NCI-H1930 (cell line): ENCODE measurements at places on chromosomes 6 and 20.

GRCh38 chr20:44183282-44183681 is 3.7 kb downstream of the JPH2 start:
- no peak for DNase-seq

DNA sequence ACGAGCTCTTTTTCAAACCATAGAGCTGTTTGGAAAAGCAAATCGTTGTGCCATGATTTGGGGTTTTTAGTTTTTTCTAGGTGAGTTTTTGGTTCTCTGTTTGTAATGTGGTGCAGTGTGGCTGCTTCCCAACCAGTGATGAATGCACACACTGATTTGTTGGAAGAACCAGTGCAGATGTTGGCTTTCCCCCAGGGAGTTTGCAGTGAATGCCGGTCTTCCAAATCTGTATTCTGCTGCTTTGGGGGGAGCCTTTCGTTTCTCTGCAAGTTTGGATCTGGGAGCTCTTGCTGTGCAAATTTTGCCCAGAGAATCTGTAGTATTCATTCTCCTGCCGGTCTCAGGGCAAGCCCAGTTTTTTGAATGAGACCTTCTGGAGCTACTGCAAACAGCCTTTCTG is 14.5 kb downstream of the HECA start:
- no peak for DNase-seq

DNA sequence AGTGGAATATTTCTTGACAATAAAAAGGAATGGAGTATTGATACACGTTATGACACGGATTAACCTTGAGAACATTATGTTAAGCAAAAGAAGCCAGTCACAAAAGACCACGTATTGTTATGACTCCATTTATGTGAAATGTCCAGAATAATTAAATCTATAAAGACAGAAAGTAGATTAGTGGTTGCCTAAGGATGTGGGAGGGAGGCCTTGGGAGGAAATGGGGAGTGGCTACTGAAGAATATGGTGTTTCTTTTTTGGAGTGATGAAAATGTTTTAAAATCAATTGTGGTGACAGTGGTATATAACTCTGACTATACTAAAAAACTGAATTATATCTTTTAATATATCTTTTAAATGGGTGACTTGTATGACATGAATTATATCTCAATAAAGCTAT is 30.1 kb downstream of the TRPC4AP start:
- no peak for DNase-seq

DNA sequence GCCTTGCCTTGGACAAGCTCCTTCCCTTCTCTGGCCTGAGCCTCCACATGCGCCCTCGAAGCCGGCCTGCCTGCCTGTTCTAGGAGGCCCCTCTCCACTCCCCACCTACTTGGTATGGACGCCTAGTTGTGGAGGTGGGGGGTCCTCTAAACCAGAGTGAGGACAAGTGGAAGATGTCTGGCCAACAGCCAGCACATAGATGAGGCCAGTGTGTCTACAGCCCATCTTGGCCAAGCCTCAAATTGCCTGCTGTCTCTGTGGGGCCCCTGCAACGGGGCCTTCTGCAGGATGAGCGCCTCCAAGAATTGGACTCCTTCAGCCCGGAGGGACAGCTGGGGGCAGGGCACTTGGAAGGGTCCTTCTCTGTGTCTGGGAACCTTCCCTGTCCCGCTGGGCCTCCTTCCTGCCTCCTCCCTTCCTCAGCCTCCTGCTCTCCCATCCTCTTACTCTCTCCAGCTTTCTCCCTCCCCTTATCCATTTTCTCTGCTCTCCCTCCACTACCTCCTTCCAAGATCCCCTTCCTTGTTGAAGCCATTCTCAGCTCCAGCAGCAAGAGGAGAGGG is 1.6 kb downstream of the MDFI start:
- DNase-seq: no peak

- no peak for DNase-seq
Measured at GRCh38 chr20:49115564-49115963, 69.5 kb downstream of the CSE1L start.

- DNase-seq: no peak
Measured at GRCh38 chr6:79574174-79574573, 36.9 kb upstream of the LCA5 start.

GRCh38 chr6:75283907-75284631 is 523 bp downstream of the TMEM30A start:
- DNase-seq: no peak

DNA sequence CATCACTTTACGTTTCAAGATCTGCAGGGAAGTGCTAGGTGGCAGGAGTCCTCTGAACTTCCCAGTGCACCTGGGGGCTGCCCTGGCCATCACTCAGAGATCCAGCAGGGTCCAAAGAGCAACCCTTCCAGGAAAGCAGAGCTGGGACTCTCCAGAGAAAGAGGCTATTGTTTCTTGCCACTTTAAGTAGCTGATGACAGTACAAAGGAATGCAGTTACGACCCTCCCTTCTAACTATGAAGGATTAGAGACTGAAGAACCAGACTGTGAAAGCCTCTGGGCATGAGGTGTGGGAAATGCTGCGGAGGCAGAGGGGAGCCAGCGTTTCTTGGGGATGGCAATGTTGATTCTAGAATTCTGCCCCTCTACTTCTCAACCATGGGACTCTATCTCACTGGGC is 189.1 kb upstream of the SUPT3H start:
- no peak for DNase-seq

- no peak for DNase-seq
Measured at GRCh38 chr6:53845280-53846195, 50.7 kb downstream of the LRRC1 start.

DNA sequence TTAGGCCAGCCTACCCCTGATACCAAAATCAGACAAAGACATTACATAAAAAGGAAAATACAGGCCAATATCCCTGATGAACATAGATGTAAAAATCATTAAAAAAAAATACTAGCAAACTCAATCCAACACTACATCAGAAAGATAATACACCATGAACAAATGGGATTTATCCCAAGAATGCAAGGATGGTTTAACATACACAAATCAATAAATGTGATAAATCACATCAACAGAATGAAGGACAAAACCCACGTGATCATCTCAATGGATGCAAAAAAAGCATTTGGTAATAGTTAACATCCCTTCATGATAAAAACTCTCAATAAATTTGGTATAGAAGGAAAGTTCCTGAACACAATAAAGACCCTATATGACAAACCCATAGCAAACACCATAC is 63.8 kb downstream of the SLC22A2 start:
- DNase-seq: no peak

- DNase-seq: no peak
Measured at GRCh38 chr20:59316911-59317731, 16.7 kb downstream of the EDN3 start.

GRCh38 chr20:22093122-22093521 is 387.7 kb downstream of the PAX1 start:
- no peak for DNase-seq

DNA sequence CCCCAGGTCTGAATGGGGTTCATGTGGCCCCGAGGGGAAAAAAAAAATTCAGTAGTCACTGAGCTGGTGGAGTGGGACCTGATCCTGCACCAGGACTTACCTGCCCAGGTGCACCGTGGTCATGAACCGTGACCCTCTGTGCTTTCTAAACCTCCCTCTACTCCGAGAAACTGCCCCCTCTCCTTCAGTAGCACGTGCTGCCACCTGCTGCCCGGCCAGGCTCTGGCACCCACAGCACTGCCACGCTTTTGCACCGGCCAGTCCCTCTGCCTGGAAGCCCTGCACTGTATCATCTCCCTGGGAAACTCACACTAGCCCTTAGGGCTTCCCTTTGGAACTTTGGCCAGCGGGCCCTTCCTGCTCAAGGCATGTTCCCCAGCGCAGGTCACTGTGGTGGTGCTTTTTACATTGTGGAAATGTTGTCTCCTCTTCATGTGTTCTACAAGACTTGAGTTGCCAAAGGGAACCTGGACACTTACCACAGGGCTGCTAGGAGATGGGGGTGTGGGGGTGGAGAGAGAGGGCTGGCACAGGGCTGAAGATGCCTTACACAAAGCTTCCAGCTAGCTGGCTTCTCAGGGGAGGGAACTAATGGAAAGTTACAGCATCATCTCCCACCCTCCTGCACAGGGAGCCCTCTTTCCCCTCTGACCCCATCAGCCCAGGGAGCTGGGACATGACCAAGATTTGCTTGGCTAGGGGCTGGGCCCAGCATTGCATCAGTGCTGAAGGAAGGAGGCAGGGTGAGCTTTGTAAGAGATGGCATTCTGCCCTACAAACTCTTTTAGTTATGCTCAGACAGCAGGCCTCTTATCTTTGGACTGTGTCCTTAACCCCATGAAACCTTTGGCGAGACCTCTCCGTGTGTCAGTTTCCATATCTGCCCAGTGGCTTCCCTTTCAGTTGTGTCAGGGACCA is 2.5 kb upstream of the PTPRT start:
- DNase-seq: peak; percentile 19

DNA sequence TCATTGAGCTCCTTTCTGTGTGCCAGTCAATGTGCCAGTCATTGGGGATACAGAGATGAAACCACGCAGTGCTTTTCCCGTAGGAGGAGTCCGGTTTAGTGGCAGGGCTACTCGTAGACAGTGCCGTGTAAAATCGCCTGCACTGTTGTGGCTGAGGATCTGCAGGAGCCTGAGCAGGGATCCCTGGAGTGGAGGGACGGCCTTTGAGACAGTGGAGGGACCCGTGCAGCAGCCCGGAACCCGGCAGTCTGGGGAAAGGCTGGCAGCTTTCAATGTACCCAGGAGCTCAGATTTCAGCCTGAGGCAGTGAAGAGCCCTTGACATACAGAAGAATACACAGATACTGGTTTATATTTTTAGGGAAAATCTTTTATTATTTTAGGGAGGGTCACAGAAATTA is 203.3 kb downstream of the ARID1B start:
- DNase-seq: no peak

DNA sequence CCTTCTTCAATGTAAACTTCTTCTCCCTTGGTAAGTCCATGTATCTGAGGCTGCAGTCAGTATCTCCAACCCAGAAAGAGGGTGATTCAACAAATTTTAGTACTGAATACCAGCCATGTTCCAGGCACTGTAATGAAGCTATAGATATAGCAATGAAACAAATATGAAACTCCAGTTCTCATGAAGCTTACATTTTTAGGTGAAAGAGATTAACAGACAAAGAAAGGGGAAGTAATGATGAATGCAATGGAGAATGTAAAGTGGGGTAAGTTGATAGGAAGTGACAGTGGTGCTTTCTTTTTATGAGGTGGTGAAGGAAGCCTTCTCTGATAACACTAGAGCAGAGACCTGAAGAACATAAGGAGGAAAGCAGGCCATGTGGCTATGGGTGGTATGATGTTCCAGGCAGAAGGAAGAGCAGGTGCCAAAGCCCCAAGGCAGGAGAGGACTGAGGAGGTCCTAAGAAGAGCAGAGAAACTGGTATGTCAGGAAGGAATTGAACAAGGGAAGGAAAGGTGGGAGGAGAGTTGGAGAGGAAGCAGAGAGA is 143.6 kb downstream of the TFAP2B start:
- DNase-seq: no peak

GRCh38 chr6:117624869-117625481 is 22.7 kb upstream of the GOPC start:
- DNase-seq: no peak
